Colonic mucosa (tissue), 4 donors: ENCODE measurements at places on chromosomes 4 and X.
A peak's percentile ranks its signal among the peaks of the same experiment; 100 is the strongest.

DNA sequence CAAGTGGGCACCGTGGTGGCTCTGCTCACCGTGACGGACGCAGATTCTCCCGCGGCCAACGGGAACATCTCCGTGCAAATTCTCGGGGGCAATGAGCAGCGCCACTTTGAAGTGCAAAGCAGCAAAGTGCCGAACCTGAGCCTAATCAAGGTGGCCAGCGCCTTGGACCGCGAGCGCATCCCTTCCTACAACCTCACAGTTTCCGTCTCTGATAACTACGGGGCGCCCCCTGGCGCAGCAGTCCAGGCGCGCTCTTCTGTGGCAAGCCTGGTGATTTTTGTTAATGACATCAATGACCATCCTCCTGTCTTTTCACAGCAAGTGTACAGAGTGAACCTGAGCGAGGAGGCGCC lies 2.7 kb downstream of the FAT4 start:
- peak; percentile 22 for DNase-seq

DNA sequence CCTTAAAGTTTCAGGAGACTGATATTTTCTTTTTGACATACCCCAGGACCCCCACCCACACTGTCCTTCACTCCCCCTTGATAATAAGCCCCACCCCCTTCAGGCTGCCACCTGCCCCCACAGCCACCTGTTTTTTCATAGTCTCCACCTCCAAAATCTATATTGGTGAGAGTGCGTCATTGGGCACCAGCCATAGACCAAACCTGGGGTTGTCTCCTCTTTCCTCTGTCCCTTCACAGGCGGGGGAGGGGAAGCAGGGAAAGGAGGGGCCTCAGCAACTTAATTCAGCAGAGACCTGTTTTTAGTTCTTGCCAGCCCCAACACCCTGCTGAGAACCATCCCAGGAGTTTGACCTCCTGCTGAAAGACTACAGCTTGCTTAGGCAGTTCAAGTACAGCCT lies 1.1 kb downstream of the ARHGAP36 start:
- no peak for DNase-seq

- no peak for DNase-seq
These were observed 51.9 kb upstream of the TADA2B start for GRCh38 chr4:6991249-6991648.

GRCh38 chrX:148661035-148661434 lies 160.6 kb downstream of the AFF2 start:
- DNase-seq, result no peak

- peak; percentile 9 for DNase-seq
These were observed 7.0 kb upstream of the NKX1-1 start for GRCh38 chr4:1413204-1413663.

DNA sequence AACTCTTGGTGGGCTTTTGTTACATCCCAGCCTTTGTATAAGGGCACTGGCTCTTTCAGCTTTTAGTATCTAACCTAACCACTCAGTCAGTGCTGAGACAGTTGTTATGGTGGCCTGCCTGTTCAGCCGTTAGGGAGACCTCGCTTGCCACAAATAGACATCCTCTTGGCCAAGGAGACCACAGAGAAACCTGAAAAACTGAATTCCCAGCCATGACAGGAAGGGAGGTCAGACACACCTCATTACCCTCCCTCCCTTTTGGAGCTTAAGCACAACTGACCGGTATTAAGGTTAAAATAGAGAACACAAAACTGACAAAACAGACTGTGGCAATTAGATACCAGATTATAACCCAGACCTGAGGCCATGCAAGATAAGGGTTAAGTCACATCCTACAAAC lies 1639.3 kb downstream of the RPA4 start:
- no peak for DNase-seq

DNA sequence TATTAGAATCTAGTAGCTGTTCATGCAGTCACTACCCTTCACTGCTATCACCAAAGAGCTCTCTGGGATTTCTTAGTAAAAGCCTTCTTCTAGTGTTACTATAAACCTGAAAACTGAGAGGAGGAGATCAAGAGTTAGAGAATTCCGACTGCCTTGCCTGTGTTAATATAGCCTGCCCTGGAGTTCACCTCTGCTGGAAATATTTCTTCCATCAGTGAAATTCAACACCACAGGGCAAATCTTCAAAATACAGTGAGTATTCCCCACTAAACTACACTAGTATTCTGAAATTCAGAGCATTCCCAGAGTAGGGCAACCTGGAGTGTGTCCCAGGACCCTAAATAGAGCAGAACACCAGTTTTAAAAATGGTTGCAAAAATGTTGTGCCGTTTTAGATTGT lies 301.1 kb downstream of the ARHGAP24 start:
- no peak for DNase-seq

DNA sequence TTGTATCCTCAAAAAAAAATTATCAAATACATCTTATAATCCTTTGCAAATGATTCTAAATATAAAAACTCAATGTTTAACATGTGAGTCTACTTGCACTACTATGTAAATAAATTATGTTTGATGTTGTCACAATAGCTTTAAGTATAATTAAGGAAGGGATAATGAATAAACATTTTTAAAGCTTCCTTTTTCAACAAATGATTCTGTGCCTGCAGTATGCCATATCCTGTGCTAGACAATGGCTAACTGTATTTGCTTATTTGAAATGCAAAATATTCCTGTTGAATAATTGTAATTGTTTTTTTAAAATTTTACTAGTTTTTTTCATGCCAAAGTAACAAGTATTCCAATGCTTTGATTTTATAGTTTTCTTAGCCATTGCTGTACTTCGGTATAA lies 59.0 kb upstream of the NDUFC1 start:
- no peak for DNase-seq
